ENCODE measurements at places on chromosomes 12 and 14.
A peak's percentile ranks its signal among the peaks of the same experiment; 100 is the strongest.

GRCh38 chr14:59132796-59133494, 55.5 kb upstream of the DAAM1 start:
- no peak for DNase-seq

- DNase-seq = peak; percentile 4
Observed at GRCh38 chr14:39491134-39491571, 58.9 kb upstream of the FBXO33 start.

- no peak for DNase-seq
Observed at GRCh38 chr12:104296718-104297117, 6.8 kb upstream of the EID3 start.

DNA sequence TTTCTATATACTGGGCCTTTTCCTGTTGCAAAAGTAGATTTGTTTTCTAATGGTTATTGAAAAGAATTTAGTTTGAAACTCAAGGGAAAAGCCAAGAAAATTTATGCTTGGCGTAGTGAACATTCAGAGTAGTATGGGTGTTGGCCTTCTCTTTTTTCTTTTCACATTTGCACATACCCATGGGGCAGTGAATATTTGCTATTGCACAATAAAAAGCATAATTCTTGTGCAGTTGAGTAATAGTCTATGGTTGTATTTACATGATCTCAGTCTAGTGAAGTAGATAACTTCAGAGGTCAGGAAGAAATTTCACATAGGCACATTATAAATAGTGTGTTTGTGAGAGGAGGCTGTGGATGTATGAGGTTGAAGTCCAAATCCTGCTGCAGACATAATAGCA, 158.1 kb downstream of the FLRT2 start:
- DNase-seq = no peak

DNA sequence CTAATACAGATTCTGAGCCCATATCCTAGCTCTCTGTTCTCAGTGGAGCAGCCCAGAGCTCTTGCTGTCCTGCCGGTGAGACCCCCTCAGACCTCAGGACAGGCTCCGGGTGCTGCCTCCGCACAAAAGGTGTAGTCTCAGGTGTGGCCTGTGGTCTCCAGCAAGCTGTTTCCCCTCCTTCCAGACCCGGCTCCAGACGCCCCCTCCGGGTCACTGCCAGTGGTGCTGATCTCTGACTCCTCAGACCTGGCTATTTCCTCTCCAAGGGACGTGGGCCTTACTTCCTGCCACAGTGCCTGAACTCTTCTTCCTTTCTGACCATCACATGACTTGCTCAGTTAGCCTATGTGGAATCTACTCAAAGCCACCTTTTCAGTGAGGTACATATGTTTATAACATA, 337.5 kb downstream of the GLT1D1 start:
- no peak for DNase-seq

GRCh38 chr12:52667509-52667908, 12.7 kb downstream of the KRT1 start:
- no peak for DNase-seq

- no peak for DNase-seq
Observed at GRCh38 chr14:68978172-68978911, 760 bp downstream of the ACTN1 start.
